ENCODE measurements at places on chromosomes 4 and X.

GRCh38 chrX:111098874-111099273, 2.9 kb downstream of the PAK3 start:
- DNase-seq, result no peak

DNA sequence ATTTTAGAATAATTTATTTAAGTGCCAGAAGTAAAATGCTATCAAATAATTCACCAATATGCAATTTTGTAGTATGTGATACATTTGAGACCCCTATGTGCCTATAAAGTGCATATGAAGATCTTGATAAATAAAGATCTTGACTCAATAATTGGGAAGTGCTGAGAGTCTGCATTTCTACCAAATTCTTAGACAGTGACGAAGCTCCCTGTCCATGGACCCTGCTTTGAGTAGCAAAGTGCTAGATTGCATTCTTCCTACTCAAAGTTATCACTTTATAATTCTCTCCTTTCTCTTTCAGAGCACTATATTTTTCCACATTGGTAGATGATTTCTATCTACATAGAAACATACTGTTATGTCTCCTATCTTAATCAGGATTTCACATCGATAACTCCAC, 1393.9 kb downstream of the ARAP2 start:
- DNase-seq, result no peak

- DNase-seq, result no peak
Measured at GRCh38 chrX:40054793-40055192, 43.0 kb downstream of the BCOR start.

GRCh38 chrX:110097920-110098319, 95.0 kb downstream of the TMEM164 start:
- DNase-seq, result no peak

DNA sequence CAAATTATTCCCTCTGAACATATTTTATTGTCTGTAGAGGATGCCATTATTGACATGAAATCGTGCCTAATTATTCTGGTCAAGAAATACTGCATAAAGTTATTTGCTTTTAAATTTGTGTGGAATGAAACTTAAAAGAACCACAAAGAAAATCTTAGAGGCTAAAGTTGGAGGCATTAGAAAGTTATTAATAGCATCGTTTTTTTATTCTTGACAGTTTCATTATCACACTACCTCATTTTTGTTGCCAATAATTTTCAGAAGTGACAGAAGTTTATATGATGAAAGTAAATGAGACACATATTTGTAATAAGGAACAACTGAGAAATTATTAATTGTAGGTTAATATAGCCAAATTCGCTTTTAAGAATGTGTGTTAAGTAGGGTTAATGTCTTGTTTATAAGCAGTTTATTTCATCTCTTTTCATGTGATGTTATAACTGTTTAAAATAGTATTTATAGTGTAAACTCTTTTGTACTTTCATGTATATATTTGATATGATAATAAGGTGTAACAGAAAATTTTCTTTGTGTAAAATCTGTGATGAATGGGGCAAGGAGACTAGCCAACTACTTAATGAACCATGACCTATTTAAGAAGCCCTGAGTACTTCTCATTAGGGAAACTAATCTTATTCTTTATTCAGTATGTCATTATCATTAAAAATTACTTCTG, 54.5 kb upstream of the GRIA2 start:
- DNase-seq, result no peak

- peak; percentile 31 for DNase-seq
Measured at GRCh38 chr4:124931050-124931449, 218.5 kb upstream of the ANKRD50 start.

DNA sequence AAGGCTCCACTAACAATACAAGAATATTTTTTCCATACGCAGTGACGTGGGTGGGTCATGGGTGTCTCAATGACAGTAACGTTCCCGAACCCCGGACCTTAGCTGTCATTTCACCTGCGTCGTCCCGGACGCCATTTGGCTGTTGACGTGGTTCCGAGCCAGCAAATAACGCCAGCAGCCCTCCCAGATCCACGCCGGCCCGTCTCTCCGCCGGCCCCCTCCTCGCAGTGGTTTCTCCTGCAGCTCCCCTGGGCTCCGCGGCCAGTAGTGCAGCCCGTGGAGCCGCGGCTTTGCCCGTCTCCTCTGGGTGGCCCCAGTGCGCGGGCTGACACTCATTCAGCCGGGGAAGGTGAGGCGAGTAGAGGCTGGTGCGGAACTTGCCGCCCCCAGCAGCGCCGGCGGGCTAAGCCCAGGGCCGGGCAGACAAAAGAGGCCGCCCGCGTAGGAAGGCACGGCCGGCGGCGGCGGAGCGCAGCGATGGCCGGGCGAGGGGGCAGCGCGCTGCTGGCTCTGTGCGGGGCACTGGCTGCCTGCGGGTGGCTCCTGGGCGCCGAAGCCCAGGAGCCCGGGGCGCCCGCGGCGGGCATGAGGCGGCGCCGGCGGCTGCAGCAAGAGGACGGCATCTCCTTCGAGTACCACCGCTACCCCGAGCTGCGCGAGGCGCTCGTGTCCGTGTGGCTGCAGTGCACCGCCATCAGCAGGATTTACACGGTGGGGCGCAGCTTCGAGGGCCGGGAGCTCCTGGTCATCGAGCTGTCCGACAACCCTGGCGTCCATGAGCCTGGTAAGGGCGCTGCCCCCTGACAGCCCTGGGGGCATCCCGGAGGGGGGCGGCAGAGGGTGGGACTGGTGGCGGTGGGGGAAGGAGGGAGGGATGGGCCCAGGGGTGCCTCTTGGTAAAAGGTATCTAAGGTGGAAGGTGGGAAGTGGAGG, at the start of gene CPE:
TSS of gene CPE (plus strand) at position 264 of the 933 bp plus-strand sequence. CDS start at position 478, 214 bp downstream.
- no peak for DNase-seq

DNA sequence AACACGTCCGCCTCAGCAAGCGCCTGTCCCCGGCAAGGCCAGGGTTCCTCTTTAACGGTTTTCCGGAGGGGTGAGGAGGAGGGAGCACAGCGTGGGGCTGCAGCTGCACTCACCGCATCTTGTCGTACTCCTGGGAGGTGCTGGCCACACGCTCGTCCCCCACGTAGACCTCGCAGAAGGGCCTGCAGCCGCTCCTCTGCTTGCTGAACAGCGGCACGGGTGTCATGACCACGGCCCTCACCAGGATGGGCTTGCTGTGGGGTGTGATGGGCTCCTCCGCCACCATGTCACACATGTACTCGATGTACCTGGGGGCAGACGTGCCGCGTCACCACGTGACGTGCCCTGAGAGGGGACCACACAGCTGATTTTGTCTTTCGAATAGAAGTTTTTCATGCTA, 51.6 kb upstream of the CPLX1 start:
- no peak for DNase-seq

DNA sequence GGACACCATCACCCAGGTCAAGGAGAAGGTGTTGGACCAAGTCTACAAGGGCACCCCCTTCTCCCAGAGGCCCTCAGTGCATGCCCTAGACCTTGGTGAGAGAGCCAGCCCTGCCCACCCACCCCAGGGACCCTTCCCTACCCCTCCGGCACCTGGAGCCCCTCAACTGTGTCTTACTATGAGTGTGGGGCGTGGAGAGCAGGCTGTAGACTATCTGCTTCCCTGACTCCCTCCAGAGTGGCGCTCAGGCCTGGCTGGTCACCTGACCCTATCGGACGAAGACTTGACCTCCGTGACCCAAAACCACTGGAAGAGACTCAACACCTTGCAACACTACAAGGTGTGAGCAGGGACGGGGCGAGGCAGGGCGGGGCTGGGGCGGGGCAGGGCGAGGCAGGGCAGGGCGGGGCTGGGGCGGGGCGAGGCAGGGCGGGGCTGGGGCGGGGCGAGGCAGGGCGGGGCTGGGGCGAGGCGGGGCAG, 4.7 kb upstream of the SRPK3 start:
- DNase-seq, result no peak

DNA sequence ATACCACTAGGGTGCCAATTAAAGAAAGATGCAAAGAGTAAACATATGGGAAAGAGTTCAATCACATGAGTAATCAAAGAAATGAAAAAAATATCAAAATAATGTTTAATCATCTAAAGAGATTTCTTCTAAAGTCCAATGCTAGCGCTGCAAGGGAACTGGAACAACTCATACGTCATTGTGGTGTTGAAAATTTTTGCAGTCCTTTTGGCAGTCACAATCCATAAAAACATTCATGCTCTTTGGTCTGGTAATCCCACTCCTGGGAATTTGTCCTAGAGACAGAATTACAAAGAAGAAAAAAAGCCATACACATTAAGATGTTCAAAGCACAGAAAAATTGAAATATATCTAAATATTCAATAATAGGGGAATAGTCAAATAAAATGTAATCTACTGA, 4.6 kb downstream of the P2RY4 start:
- DNase-seq, result no peak

GRCh38 chr4:2341261-2341841, 77.1 kb downstream of the ZFYVE28 start:
- no peak for DNase-seq

DNA sequence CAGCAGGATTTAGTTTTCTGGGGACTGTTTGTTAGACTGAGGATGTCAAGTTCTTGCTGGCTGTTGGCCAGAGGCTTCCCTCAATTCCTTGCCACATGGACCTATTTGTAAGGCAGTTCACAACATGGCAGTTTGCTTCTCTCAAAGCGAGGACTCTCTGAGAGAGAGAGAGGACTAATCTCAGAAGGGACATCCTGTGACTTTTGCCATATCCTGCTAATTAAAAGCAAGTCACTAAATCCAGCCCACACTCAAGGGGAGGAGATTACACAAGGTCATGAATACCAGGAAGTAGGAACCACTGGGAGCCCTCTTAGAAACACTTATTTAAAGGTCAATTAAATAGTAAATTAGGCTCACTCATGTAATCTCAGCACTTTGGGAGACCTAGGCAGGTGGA, 38.2 kb downstream of the PPP1R2C start:
- no peak for DNase-seq

DNA sequence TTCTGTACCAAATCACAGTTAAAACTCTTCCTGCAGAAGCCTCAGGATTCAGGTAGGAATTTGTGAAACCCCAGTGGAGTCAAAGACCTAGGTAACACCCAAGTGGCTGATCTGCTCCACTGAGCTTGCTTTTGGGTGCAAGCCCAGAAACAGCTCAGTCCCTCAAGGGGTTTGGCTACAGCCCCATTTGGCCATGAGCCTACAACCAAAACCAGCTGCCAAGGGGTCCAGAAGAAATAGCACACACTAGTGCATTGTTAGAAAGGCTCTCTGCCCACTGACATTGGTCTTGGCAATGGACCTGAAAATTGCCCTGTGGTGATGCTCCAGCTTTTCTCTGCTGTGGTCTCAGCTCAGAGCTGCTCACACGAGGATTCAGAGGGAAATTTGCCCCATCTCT, 577.4 kb upstream of the INTU start:
- no peak for DNase-seq

- peak; percentile 37 for DNase-seq
Measured at GRCh38 chr4:80989921-80990544, 40.5 kb upstream of the BMP3 start.

GRCh38 chr4:47442980-47443379, 20.5 kb downstream of the COMMD8 start:
- DNase-seq, result no peak

DNA sequence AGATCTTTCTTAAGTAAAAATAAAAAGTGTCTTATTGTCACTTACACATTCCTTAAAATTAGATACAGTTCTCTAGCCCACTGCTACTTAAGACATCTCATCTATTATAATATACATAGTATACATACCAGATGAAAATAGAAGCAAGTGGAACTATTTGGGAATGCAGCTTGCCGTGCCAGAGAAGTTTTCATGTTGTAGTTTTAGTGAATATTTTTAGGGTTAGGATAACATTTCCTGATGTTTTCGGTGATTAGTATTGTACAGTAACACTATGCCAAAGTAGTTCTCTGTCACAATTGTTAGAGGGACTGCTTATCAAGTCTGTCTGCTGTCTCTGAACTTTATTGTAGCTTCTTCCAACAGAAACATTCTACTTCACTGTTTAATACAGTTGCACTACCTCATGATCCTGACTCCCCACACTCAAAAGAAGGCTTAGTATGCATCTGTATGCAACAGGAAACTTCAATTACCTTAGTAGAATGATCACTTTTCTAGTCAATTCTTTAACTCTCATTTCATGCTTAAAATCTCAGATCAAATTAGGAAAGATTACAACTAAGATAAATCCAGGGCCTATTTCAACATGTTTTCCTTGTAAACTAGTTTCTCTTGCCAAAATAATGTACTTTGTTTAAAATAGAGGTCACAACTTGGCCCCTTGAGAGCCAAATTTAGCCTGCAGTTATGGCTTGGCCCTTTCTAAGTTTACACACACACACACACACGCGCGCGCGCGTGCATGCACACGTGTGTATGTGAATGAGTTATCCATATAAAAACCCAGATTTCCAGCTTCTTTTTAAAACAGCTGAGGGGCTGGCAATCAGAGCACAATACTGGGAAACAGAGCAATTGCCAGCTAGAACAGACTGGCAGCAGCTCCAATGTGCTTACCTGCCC, 42.3 kb upstream of the SRPX start:
- no peak for DNase-seq

DNA sequence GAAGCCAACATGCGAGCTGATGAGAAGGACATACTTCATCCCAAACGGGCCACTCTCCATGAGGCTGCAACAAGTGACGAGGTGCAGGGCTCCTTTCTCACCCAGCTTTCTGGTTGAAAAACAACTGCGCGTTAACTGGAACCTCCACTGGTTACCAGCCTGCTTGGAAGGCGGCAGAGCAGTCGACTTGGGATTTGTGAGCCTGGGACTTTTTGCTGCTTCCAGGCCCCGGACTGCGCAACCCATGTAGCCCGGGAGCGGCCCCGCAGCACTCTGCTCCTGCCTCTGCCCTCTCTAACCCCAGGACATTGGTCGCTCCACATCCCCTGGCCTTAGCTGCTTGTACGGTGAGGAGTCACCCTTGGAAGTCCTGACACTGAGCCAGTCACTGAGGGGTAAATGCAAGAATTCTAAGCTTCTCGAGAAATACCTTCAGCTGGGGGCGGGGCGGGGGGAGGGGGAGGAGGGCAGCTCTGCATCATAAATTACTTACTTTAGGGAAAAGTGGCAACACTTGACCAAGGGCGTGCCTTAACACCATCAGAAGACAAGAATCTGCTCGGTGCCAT, 72.7 kb downstream of the MTMR1 start:
- no peak for DNase-seq

DNA sequence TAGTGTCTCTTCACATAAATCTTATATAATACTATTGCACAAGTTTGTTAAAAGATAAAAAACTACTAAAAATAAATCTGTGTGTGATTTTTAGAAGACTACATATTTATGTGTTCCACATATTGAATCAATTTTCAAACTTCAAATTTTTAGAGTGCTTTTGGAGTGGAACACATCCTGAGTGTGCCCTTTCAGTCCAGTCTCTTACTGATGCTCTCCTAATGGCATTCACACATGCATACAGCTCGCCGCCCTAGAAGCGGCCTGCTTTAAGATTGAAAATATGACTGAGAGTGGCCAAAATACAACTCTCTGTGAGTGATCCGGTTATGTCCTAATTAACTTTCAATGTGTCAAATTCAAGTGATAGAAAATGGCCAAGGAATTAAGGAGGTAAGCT, 628.8 kb downstream of the ANKRD50 start:
- no peak for DNase-seq

GRCh38 chrX:150574559-150575418, 6.4 kb downstream of the MTM1 start:
- no peak for DNase-seq

GRCh38 chr4:138912704-138913340, 102.8 kb upstream of the NOCT start:
- DNase-seq, result no peak
